ENCODE measurements at places on chromosomes 16 and 17.

DNA sequence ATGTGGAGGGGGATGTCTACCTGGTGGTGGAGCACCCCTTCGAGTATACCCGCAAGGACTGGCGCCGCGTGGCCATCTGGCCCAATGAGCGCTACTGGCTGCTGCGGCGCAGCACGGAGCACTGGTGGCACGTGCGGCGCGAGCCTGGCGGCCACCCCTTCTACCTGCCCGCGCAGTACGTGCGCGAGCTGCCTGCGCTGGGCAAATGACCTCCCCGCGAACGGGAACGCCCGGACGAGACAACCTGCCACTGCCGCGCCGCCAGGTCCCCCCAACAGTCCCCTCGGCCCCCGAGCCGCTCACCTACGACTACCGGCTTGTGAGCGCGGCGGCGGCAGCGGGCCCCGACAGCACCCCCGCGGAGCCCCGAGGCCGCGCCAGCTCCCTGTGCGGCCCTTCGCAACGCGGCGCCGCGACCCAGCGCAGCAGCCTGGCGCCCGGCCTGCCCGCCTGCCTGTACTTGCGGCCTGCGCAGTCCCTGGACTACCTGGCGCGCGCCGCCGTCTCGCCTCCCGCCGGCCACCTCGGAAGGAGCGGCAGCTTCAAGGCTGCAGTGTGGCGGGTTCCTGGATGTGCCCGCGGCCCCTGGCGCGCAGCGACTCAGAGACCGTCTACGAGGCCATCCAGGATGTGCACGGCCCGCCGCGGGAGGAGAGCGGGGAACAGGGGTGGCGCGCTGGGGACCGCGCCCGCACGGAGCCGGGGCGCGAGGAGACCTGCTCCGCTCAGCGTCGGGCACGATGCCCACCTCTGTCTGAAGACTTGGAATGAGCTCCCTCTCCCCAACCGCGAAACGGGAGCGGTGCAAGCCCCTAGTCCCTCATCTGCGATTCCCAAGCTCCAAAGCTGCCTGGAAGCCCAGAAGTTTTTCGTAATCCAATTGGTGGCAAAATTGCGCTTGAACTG lies 48.7 kb upstream of the AMZ2 start:
- peak; percentile 43 for DNase-seq

GRCh38 chr16:74305978-74306784 lies 9.6 kb downstream of the PSMD7 start:
- no peak for DNase-seq

GRCh38 chr17:47223007-47223406 lies 13.9 kb downstream of the MYL4 start:
- no peak for DNase-seq

DNA sequence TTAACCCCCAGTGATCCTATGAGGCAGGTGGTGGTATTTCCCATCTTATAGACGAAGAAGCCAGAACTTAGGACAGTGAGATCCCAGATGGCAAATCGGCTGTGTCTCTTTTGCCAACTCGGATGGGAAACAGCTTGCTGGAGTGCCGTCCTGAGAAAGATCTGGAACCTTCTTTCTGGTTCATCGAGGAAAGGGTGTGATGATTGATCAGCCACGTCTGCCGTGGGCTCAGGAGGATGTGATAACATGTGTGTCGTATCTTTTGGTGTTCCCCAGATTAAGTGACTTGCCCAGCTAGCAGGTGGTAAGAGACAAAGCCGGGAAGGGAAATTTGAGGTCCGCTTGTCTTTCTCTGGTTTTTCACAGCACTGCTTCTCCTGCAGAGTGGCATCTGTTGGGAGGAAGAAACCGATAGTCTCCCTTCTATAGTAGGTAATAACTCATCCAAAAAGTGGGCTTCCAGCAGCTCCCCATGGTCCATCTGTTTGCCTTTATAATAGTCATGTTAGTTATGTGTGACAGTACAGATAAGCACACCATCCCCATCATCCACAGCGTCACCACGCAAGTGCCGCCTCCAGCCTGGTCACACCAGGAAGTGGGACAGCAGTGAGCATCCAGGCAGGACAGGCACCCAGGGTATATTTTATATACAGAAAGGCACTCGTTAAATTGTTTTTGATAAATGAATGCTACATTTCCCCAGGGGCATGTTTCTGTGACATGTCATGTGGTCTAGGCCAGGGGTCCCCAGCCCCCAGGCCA lies 175.5 kb downstream of the KATNIP start:
- no peak for DNase-seq

DNA sequence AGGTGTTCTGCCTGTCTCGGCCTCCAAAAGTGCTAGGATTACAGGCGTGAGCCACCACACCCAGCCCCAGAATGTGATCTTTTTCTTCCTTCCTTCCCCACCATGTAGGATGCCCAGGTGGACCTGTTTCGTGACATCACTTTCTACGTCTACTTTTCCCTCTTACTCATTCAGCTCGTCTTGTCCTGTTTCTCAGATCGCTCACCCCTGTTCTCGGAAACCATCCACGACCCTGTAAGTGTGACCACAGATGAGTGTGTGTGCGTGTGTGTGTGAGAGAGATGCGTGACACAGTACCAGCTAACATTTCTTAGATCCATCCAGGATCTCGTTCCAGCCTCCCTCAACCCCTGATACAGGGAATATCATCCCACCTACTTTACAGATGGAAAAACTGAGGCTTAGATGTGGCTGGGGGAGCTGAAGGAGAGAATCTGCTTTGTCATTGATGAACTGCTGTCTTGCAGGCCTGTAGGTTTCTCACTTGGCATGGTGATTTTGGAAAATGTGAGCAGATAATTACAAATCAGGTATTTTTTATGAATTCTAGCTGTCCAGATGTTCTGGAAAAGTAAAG lies 67.1 kb downstream of the ABCC1 start:
- no peak for DNase-seq

DNA sequence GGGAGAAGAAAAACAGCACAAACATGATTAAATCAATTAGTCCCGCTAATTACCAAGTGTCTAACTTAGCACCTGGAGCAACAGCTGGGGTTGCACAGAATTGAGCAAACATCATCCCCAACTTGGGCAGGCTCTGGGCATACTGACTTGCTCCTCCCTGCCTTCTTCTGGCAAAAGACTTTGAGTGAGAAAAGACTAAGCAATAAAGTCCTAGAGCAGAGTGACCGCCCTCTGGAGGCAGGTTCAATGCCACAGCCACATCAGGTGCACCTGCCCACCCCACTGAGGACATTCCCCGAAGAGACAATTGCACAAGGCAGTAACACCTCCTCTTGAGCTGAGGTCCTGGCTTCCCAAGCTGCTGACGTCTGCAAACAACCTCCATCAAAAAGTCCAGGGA lies 358.3 kb downstream of the SOX9 start:
- no peak for DNase-seq

DNA sequence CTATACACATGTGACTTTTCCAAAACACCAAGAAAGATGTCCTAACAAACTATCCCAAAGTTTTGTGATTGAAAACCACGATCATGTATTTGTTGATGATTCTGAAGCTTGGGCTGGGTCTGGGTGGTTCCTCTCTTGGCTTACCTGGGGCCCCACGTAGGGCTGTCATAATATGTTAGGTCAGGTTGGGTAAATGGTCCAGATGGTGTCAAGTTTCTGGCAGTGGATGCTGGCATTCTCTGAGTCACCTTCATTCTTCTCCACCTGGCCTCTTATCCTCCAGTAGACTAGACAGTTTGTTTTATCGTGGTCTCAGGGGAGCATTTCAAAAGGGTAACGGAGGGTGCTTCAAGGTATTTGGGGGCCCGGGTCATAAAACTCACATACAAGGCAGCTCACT lies 39.4 kb downstream of the SYCE1L start:
- no peak for DNase-seq

DNA sequence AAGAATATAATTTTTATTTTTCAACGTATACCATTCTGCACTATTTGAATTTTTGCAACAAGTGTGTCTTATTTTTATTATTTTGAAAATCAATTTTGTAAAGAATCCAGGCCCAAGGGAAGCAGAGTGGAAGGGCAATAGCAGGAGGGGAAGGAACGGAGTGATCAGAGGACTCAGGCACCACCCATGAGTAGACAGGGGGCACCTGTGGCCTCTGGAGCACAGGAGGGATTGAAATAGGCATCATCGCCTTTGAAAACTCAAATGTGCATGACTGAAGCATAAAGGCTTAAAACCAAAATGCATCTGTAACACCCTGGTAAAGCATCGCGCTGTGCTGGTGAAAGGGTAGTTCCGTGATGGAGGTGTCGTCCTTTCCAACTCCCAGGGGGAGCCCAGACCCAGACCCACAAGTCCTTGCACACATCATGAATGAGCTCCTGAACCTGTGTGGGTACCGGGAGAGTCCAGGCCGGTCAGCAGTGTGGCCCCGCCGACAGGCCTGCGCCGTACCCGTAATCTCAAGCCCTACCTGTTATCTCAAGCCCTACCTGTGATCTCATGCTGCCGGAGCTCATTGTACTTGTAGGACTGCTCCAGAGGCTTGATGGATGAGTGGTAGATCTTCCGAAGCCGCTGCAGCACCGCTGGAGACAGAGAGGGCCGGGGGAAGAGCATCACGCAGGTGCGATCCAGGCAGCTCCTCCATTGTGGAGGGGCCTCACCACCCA lies 39.1 kb downstream of the SRL start:
- no peak for DNase-seq

- DNase-seq, result peak; percentile 2
Observed at GRCh38 chr17:56678249-56679114, 85.0 kb downstream of the NOG start.

DNA sequence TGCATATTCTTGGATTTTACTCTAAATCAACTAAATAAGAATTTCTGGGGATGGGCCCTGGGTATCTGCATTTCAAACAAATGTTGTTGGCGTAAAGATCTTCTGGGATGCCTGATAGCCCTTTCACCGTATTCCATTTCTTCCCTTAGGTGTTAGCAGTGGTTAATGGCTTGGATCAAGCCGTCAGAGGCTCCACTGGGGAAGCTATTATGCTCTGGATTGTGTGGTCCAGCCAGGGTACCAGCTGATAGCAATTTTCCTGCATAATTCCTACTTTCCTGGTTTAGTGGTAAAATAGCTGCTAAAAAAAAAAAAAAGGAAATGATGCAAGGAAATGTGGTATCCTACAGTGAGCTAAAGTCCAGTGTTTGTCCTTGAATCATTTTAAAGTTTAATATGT lies 365.1 kb downstream of the CDH8 start:
- DNase-seq, result no peak

DNA sequence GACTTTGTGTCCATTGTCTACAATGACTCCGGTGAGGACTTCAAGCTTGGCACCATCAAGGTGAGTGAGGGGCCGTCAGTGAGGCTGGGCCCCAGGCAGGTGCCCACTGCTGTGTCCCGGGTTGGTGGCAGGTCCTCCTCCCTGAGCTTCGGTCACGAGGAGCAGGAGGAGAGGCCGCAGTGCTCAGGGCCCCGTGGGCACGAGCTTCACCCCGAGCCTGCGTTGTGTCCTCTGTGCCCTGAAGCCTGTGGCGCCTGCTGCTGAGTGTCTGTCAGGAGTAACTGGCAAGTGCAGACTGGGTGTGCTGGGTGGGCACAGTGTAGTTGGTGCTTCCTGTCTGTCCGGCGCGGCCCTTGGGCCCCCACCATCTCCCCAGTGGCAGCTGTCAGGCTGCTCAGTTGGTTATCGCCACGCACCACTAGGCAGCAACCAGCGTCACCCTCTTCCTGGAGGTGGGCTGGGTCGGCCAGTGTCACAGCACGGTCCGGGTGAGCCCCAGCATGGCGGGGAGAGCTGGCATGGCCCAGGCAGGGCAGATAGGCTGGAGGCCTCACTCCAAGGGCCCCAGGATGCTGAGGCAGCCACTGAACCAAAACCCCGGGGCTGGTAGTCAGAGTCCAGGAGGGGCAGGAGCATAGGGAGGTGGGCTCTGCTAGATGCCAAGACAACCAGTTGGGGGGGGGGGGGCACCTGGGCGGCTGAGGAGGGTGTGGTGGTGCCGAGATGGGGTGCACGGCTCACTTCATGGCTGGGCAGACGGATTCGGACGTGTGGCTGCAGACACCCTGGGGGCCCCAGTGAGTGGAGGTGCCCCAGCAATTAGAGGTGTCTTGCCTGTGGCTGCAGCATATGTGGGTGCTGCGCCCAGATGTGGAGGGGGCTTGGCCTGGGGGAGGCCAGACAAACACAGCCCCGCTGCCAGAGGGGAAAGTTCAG lies 39.3 kb downstream of the TSC2 start:
- no peak for DNase-seq

- no peak for DNase-seq
Observed at GRCh38 chr16:28091656-28092055, 28.1 kb upstream of the GSG1L start.

DNA sequence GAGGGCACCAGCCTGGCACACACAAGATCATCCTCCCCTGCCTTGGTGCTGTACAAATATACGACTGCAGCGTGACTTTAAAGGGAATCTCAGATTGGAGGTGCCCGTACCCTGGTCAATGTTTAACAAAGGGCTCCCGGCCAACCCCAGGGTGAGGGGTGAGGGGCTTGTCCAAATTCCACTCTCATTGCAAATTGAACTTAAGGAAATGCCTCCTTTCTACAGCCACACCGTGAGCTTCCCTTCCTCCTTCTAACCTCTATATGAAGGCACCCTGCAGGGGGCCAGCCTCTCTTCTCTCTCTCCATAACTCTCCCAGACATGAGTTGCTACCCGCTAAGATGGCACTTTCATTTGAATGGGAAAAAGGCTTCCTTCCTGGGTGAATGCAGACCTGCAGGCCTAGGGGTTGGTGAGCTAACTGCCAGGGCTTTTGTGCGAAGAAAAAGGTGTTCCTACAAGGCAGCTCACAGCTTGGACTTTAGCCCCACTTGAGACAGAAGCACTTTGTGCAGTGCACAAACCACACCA lies 76.6 kb downstream of the IRF8 start:
- no peak for DNase-seq

- DNase-seq, result no peak
Observed at GRCh38 chr17:78583091-78583490, 5.9 kb upstream of the DNAH17 start.

GRCh38 chr17:32755045-32755805 lies 121.7 kb downstream of the MYO1D start:
- DNase-seq, result no peak

DNA sequence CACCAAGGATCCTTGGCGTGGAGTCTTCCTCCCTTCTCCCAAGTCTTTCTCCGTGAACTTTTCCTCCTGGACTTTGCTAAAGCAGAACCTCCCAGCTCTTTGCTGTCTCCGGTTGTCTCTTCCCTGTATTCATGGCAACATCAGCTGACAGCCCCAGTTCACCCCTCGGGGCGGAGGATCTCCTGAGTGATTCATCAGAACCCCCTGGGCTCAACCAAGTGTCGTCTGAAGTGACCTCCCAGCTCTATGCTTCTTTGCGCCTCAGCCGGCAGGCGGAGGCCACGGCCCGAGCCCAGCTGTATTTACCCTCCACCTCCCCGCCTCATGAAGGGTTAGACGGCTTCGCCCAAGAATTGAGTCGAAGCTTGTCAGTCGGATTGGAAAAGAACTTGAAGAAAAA lies 943 bp downstream of the CNTROB start:
- DNase-seq, result no peak

DNA sequence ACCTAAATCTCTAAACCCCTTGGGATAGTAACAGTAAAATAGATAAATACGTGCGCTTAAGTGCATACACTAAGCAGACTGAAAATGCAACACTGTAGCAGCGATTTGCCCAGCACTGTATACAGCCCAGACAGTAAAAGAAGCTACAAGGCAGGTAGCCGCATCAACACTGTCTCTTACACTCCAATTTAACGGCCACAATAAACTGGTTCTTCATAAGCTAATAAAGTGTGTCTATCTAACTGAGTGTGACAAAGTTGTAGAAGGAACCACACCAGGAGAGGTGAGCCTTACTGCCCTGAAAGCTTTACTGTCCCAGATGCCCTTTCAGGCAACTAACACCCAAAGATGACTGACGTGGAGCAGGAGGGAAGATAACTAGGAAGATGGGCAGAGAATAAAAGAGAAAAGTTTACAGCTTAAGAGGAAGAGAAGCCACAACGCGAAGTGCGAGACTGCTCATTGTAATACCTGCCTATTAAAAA lies 847 bp downstream of the ZDHHC7 start:
- no peak for DNase-seq
